ENCODE measurements at places on chromosomes 2 and 18.

DNA sequence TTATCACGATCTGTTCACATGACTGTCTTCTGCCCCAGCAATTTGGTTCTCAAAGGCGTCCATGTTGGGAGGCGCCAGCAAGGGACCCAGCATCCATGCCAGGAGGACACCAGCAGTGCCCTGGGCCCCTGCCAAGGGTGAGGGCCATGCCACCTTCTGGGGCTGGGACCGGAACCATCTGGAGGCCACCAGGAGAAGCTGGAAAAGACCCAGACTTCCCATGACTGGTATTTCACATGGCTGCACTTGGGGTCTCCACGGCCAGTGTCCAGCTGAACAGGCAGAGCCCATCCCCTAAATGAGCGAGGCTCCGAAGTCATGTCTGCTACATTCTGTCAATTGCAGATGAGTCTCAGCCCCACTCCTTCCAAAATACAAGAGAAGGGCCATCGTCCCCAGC, 306.8 kb upstream of the HS6ST1 start:
- no peak for DNase-seq

DNA sequence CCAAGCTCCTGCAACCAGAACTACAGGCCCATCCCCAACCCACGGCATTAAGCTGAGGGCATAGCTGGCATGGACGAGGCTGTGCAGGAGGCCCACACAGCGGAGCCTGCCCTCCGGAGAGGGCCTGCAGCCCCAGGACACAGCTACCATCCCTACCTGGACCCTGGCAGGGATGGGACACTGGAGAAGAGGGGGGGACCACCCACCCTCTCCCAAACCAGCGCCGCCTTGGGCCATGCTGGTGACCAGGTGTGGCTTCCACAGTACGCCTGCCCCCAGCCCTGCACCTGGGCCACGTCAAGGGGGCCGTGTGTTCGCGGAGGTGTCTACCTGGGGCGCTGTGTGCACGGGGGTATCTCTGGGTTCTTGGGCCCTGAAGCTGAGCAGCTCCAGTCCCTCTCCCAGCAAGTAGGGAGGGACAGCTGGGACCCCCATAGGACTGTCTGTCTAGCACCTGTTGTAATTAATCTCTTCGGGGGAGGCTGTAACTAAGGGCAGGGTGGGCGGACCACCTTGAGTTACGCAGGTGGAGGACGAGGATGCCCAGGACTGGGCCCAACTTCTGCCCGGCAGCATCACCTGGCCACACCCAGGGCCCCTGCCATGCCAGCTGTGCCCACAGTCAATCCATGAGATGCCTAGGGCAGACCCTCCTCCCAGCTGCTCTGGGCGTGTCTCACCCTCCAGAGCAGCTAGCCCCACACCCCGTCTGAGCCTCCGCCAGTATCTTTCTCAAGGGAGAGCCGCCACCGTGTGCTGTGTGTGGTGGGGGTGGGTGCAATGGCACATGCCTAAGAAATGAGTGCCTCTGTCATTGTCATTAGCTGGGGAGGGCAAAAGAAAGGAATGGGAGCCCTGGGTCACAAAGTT, 18.3 kb downstream of the HS6ST1 start:
- DNase-seq: no peak

DNA sequence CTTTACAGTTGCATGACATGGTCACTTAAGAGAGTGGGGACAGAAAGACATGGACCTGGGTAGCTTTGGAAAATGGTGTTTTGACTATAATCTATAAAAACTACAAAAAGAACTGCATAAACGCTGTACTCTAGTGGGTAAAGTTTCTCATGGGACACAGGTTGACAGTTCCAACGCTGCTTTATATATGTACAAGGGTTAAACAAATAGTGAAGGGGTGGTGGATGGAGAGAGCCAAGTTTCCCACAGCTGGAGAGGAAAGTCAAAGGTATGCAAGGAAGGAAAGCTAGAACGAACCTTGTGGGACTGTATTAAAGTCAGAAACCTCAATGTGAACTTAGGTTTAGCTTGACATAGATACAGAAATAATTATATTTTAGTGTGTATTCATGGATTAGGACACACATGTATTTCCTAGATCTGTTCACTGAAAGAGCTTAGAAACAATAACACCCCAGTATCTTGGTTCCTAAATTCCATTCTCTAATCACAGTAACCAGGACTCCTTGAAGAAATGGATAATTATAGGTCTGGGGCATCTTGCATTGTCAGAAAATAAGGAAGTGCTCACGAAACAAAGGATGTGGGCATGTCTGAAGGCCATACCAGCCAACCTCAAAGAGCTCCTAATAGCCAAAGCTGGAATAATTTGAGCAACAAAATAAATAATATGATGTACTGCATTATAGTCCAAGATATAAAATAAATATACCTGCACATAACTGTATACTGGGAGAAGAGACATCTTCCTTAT, 28.8 kb downstream of the TANC1 start:
- DNase-seq: peak; percentile 12

DNA sequence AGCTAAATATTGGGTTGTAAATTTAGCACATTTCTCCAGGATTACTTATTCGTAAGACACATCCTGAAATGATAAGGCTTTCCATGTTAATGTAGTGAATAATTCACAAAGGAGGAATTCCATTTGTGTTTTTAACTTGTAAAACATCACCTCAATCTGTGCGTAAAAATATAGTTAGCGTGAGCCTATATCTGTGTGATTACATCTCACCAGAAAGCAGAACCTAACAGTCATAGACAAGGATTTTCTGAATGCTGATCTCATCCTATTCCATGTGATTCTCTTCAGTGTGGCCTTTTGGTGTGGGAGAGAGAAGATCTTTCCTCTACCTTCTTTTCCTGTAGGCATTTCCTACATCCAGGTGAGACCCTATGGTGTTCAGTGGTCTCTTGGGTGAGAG, 263.2 kb upstream of the RASGRP3 start:
- DNase-seq: no peak

DNA sequence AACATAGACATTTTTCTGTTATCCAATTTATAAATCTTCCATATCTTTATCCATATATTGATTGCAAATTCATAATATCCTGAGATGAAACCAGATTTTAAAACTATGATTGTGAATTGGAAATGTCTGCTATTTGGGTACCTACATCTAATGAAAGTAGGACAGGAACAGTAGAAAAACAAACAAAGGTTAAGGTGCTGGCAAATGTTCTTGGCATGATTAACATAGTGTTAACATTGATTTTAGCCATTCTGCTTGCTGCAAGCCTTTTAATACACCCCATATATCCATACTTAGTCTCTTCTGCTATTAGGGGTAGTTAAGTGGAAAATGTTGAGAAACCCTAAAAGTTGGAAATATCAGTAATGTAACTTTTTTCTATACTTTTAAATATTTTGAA, 152.0 kb downstream of the KCNJ3 start:
- no peak for DNase-seq

GRCh38 chr2:239087046-239087710, 239.3 kb downstream of the TWIST2 start:
- DNase-seq: no peak

DNA sequence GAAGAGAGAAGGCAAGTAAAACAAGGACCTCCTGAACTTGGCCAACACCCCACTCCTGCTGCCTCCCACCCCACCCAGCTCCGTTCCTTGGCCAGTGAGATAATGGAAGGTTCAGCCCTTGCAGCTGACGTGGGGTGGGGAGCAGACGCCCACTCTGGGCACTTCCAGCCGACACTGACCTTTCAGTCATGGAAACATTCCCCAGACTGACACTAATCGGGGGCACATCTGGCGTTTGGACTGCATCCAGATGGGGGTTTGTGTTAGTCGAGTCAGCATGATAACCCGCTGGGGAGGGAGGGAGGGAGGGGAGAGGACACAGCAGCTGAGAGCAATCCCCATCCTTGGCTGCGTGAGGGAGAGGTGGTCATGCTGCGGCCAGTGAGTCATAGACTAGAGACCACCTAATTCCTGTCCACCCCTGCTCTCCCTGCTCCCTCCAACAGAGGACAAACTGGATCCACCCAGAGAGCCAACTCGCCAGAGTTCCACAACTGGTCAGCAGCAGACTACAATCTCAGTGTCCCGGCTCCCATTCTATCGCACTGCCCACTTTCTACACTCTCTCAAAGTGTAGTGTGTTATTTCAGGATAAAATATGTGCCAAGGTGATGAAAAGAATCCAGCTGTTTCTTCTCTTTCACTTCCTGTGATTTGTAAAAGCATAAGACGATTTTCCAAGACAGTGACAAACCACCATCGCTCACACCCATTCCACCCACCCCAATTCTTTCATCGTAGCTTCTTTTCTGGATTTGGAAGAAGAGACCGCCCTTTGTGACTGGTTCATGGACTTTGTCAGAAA, 115.4 kb upstream of the PKDCC start:
- peak; percentile 35 for DNase-seq

DNA sequence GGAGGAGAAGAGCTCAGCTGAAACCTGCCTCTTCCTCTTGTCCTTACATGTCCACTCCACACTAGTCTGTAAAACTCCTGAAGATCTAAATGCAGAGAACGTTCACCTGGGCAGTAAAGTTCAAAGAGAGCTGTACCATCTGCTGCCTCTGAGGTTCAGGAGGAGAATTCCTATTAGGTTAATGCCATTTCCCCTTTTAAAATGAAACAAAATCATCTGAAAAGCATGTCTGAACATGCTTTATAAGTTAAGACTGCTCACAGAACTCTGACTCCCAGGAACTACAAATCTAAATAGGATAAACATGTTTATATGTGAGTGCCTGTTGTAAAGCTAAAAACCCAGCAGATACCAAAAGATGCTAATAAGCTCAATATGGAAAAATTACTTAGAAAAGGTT, 164.4 kb downstream of the AFF3 start:
- DNase-seq: no peak

- no peak for DNase-seq
These were observed 398.3 kb upstream of the TNP1 start for GRCh38 chr2:217258170-217258569.

All from OCI-M1 (cell line).